ENCODE measurements at places on chromosomes 7 and 10.

DNA sequence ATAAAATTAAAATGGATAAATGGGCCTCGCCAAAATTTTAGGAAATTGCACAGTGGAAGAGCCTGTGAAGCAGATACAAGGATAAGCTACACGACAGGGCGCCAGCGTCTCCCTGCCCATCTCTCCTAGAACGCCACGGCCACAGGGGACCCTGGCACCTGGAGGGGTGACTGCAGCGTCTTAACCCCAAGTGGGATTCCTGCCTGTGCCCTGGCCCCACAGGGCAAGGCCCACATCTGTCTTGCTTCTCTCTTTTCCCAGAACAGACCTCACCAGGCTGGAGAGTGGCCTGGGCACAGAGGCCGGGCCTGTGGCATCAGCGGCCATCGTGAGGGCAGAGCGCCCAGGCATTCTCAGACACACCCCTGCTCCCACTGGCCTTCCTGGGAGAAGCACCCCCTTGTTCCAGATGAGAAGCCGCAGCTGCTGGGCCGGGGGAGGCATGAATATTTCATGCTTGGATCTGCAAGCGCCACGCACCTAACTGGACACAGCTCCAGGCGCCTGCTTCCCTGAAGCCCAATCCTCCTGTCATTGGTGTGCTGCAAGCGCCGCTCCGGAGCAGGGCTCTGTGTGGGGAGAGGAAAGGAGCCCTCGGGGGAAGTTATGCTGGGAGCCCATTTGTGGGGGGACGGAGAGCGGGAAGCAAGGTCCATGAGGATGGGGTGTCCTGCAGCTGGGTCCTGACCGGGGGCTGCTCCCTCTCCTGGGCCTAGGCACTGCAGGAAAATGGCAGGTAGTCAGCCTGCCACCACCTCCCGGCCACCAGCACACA, 153.5 kb downstream of the ELFN1 start:
- DNase-seq, result no peak

DNA sequence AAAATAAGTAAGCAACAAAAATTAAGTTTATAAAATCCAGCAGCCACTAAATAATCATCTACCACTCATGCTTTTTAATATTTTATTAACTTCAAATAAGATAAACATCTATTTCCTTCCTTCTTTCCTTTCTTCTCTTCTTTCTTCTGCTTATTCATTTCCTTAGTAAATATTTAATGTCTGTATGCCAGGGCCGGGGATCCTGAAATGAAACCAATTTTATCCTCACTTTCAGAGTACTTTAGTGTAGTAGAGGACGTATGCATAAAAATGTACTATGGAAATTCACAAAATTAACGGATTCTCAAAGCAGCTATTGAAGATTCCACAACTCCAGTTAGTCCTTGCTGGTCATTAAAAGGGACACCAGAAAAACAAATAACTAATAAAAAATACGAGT, 224.7 kb downstream of the VTI1A start:
- no peak for DNase-seq

DNA sequence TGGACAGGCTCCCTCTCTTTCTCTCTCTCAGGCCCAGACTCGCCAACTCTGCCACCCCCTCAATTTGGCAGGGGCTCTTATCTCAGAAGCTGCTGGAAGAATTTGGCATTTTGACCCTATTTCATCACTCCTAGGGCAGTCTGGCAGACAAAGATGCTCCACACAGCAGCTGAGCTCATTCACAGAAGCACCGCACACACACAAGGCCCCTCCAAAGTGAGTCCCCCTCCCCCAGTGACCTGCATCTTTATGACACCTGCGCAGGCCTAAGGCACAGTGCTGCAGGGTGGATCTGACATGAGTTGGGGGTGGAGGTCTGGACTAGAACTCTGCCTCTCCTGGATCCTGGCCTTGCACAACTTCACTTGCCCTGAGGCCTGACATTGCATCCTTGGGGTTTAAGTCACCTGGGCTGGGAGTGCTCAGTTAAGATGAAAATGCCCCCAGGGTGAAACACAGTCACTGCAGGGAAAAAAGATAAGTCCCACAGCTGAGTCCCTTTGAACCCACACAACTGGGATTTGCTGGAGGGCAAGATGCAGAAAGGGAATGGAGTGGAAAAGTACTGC, 41.1 kb upstream of the DUSP5 start:
- DNase-seq, result no peak

- no peak for DNase-seq
Measured at GRCh38 chr7:57653262-57653830, 203.4 kb downstream of the ZNF716 start.

DNA sequence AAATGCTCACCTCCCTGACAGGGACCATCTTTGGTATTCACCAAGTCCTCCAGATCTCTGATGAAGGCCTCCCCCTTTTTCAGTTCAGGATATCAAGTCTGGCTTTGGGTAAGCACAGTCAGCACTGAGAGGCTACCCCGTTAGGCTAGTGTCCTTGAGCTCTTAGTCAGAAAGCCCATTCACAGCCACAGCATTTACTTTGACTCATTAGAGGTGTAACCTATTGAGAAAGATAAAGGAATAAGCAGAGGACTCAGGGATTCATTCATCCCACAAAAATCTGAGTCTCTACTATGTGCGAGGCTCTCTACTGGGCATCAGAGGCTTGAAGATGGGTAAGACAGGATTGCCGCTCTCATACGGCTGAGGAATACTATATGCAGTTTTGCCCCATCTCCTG, 14.0 kb upstream of the RAMP3 start:
- DNase-seq, result no peak

DNA sequence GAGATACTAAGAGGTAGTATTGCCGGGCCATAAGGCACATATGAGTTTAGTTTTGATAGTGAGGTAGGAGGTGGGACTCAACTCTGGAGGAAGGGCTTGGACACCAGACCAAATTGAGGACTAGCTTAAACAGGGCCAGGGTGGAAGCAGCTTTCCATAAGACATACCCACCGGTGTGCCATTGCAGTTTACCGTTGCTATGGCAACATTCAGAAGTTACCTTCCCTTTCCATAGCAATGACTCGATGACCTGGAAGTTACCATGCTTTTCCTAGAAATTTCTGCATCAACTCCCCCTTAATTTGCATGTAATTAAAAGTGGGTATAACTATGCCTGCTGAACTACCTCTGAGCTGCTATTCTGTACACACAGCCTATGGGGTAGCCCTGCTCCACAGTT, 10.9 kb upstream of the SNX10 start:
- DNase-seq, result no peak

DNA sequence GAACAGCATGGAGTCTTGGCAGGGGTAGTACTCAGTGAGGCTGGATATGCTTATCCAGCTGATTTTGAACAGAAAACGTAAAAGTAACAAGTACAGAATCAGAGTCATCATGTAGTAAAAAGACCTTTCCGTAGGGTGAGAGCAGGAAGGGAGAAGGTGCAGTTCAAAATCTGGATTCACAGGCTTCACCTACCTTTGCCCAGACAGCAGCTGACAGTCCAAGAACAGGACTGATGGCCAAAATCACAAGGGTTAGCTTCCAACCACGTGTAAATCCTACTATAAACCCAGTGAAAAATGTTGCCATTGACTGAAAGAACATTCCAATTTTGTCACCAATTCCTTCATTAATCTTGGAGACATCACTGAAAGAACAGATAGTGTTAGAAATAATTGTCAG, 34.8 kb downstream of the ABCB1 start:
- no peak for DNase-seq

DNA sequence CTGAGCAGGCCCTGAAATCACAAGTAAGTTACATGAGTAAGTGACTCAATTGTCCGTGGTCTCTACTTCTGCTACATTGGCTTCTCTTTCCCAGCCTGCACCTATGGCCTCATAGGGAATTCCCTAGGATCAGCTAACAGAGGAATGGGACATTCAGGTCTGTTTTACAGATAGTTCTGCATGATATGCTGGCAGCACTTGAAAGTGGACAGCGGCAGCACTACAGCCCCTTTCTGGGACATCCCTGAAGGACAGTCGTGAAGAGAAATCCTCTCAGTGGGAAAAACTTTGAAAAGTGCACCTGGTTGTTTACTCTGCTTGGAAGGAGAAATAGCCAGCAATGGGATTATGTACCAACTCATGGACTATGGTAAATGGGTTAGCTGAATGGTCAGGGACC, 293.1 kb upstream of the CACNA2D1 start:
- no peak for DNase-seq

DNA sequence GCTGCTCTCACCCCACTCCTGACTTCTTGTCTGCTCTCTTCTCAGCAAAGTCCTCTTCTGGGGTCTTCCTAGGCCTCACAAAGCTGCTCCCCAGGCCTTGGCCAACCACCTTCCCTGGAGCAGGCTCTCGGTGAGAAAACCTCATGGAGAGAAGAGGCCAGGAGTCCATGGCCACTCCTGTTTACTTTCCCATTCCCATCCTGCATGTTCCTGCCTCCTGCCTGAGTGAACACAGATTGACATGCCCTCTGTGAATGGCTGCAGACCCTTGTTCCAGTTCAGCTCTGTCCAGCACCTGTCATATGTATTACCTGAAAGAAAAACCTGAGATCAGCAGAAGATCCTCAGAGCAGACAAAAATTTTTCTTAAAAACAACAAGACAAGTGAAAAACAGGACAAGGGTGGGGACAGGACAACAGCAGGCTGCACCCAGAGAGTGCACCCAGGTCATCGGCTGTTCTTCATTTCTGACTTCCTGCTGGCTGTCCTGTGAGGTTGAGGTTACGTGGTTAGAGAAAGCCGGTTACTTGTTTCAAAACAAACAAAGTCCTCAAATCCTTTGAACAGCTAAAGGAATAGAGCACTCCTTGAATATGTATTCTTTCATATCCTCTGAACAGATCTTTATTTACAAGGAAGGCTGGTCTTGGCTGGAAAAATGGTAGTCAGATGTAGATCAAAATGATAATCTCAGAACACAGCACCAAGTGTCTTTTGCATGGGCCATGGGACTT, 34.0 kb upstream of the DLD start:
- no peak for DNase-seq

GRCh38 chr10:79027147-79028055, 41.4 kb upstream of the ZMIZ1 start:
- DNase-seq, result no peak

- no peak for DNase-seq
Measured at GRCh38 chr7:105963038-105963667, at the start of gene CDHR3. TSS of gene CDHR3 (plus strand) at chr7:105963264. CDS start at chr7:105963319, 55 bp downstream.

GRCh38 chr7:11104578-11104977, 130.9 kb downstream of the PHF14 start:
- DNase-seq, result no peak
